ENCODE measurements at places on chromosomes 11 and 22. TPM values are rescaled to one million over a fixed set of nuclear protein-coding genes. Genes with fewer than 3 reads are reported as not detected.

PRAME gene
- not detected for total RNA-seq

PHRF1 gene
- 43.8 TPM for total RNA-seq

ASRGL1 gene
- total RNA-seq, result 10.2 TPM

FGF4 gene
- not detected for total RNA-seq

GVQW3 gene
- 16.5 TPM for total RNA-seq

CEND1 gene
- total RNA-seq, result 32.5 TPM

TMPRSS5 gene
- total RNA-seq, result 0.33 TPM

GSTT2 gene
- total RNA-seq, result not detected

All from OCI-LY7 (cell line).